Stimulated activated CD4-positive, alpha-beta T cell treated with anti-CD3 and anti-CD28 coated beads, Interleukin-1b, Interleukin-23, amount 100 ng/mL, for 4 hours (primary cell): ENCODE measurements at places on chromosomes 4 and X.

GRCh38 chr4:10703766-10704429 is 19.3 kb upstream of the CLNK start:
- DNase-seq = no peak

- DNase-seq = no peak
Observed at GRCh38 chr4:130419211-130419975, 1323.4 kb downstream of the C4orf33 start.

- no peak for DNase-seq
Observed at GRCh38 chrX:111519215-111519614, 7.8 kb downstream of the SERTM2 start.

- DNase-seq = no peak
Observed at GRCh38 chr4:48223633-48224295, 45.9 kb downstream of the TEC start.

GRCh38 chr4:101197350-101197749 is 150.0 kb downstream of the PPP3CA start:
- DNase-seq = no peak

- DNase-seq = no peak
Observed at GRCh38 chr4:123102897-123103471, 180.6 kb upstream of the NUDT6 start.

- DNase-seq = no peak
Observed at GRCh38 chr4:99366491-99366890, 13.9 kb upstream of the ADH1C start.

- no peak for DNase-seq
Observed at GRCh38 chr4:97942951-97943350, 200.3 kb downstream of the STPG2 start.

GRCh38 chr4:41678951-41679350 is 69.6 kb downstream of the PHOX2B start:
- DNase-seq = no peak

DNA sequence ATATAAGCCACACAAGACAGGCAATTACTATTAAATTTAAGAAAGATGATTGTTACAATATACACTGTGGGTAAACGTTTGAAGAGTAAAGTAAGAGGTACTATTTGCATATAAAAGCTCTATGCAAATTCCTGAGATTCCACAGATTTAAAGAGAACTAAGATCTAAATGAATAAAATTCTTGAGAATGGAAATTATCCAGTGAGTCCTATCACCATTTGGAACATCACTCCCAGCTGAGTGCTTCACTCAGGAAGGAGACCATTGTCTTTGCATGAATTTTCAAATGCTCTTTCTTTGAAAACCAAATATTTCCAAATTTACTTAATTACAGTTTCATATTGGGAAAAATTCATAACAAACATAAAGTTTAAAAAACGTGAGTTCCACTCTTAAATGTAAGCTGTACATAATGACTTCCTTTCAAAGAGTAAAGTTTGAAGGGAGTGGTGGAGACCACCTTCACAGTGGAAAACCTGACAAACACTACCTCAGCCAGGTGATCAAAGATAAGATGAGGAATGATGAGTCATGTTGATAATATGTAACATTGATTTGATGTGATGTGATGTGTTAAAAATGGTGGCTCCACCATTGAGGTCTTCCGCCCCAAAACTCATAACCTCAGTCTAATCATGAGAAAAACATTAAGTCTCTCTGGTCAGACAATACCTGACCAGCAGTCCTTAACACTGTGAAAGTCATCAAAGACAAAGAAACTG is 159.9 kb downstream of the BANK1 start:
- no peak for DNase-seq

DNA sequence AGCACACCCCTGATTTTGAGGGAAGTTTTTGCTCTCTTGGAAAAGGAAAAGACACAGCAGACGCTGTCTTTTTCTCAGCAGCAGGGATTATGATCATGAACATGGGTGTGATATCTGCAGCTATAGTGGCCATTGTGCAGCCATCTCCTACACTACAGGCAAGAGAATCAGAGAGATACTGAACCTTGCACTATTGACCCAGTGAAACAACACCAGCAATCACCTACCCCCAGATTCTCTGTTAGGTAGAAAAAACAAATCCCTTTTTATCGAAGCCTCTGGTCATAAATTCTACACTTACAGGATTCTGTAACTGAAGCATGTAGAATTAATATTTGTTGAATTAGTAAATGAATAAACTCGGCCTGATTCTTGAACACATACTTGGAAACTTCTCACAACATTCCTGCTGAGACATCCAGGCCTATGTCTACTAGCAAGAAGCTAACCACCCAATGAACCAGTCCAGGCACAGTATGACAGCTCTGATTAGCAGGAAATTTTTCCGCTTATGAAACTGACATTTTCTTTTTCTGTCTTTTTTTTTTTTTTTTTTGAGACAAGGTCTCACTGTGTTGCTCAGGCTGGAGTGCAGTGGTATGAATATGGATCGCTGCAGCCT is 5.0 kb upstream of the AFAP1 start:
- no peak for DNase-seq

- DNase-seq = no peak
Observed at GRCh38 chr4:102299354-102300107, 45.8 kb downstream of the SLC39A8 start.

DNA sequence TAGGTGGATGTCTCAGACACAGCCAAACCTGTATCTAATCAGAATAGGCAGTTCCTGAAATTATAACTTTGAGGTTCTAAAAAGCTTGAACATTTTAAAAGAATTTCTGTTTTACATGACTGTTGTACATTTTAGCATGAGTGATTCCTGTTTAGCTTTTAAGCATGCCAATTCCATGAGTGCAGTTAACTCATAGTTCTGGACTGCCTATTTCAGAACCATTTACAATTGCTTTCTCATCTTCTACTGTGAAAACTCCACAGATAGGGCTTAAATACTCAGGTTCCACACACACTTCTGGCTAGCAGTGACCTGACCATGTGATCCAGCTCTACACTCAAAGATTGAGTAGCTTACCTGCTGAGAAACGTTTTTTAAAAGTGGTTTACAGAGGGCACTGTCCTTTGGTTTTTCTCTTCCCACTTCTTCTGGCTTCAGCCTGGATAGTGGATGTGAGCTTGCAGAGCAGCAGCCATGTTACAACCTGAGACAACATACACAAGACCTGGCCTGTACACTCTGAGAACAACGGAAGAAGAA is 280.8 kb downstream of the ANKRD50 start:
- no peak for DNase-seq

DNA sequence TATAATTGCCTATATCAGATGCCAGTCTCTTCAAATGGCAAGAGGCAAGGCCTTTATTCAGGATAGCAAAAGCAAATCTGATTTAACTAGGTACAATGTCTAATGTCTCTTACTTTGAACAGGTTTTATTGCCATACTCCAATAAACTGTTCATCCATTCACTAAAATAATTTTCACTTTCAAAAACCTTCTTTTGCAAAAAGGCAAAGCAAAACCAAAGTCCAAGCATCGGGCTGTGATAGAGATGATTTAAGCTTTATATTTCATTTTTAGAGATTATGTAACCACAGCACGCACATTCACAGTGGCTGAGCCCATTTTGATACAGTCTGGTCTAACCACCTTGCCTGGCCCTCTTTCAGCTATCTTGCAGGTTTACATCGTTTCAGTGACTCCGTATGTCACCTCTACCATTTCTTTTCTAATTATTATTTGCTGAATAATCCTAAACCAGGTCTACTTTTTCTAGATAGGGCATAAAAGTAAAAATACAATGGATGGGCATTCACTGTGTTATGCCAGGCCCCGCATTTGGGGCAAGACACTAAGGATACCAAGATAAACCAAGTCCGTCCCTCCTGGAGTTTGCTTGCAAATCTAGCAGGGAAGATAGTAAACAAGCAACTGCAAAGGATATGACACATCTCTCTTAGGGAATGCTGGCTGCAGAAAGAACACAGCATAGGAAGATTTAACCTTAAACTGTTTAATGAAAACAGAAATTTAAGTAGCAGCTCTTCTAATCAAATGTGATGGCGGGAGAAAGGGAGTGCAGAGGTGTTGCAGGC is 1.8 kb downstream of the CASP3 start:
- no peak for DNase-seq
